ENCODE measurements at places on chromosomes 16 and 17.

DNA sequence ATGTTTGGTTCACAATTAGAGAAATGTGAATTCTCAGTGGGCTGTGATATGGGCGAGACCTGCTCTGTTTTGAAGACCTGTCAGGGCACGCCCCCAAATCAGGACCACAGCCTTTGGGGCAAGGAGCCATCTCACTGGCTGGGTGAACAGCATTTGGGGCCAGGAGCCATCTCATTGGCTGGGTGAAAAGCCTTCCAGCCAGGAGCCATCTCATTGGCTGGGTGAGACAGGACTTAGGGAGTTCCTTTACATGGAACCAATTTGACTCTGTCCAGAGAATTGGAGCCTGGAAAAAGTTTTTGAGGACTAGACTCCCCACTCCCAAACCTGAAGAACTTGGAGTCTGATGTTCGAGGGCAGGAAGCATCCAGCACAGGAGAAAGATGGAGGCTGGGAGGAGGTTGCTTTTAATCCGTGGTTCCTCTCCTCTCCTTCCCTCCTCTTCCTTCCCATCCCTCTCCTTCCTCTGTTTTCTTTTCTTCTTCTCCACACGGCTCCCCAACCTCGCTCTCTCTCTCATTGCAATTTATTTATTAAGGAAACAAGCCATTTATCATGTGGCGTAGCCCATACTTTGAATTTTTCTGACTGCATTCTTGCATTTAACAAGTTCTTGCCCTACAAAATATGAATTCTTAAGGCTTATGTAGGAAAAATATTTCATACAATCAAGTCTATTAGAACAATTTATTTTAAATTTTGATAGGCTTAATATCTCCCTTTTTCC, 19.7 kb downstream of the FOXL1 start:
- DNase-seq, result no peak

GRCh38 chr17:28881533-28882056, 15.9 kb downstream of the FLOT2 start:
- no peak for DNase-seq

DNA sequence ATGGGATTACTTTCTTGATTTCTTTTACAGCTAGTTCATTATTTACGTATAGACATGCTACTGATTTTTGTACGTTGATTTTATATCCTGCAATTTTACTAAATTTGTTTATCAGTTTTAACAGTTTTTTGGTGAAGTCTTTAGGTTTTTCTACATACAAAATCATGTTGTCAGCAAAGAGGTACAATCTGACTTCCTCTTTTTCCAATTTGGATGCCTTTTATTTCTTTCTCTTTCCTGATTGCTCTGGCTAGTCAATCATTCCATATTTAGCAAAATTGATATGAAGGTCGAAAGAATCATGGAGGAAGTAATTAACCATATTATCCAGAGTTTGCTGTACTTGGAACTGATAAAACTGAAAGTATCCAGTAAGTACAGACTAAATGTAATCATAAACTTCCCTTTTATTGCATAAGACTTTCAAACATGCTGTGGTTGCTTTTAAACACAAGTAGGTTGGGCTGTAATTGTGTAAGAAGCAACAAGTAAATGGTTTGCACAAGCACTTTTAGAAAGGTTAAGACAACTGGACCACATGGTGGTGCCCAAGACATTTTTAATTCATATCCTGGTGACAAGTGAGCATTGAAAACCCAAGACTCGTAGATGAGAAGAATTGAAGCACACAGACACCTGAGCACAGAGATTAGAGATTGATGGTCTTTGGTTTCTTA, 8.4 kb downstream of the GDE1 start:
- DNase-seq, result no peak

- DNase-seq, result no peak
Measured at GRCh38 chr17:7423679-7424078, 1.7 kb upstream of the SPEM2 start.

DNA sequence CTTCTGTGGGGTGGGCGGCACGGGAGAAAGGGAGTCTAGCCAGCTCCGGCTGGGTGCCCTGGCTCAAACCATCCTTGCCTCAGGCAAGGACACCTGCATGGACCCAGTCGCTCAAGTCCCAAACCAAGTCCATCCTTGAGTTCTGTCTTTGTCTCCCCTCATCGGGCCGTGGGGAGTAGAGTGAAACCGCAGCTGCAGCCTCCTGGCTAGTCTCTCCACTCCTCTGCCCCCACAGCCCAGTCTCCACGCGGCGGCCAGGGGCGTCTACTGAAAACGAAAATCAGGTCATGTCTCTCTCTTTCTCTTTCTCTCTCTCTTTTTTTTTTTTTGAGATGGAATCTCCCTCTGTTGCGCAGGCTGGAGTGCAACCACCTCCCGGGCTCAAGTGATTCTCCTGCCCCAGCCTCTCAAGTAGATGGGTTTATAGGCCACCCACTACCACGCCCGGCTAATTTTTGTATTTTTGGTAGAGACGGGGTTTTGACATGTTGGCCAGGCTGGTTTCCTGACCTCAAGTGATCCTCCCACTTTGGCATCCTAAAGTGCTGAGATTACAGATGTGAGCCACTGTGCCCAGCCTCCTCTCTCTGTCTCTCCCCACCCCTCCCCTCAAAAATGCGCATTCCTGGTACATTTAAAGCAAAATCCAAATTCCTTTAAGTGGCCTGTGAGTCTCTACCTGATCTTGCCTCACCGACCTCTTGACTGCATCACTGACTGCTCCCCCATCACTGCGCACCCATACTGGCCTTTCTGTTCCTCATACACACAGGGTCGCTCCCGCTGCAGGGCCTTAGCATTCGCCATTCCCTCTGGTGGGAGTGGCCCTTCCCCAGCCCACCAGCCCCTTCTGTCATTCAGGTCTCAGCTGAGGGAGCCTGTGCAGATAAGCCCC, 17.7 kb upstream of the RMI2 start:
- DNase-seq, result peak; percentile 51

GRCh38 chr17:60006160-60006559, 41.6 kb upstream of the RNFT1 start:
- DNase-seq, result no peak

DNA sequence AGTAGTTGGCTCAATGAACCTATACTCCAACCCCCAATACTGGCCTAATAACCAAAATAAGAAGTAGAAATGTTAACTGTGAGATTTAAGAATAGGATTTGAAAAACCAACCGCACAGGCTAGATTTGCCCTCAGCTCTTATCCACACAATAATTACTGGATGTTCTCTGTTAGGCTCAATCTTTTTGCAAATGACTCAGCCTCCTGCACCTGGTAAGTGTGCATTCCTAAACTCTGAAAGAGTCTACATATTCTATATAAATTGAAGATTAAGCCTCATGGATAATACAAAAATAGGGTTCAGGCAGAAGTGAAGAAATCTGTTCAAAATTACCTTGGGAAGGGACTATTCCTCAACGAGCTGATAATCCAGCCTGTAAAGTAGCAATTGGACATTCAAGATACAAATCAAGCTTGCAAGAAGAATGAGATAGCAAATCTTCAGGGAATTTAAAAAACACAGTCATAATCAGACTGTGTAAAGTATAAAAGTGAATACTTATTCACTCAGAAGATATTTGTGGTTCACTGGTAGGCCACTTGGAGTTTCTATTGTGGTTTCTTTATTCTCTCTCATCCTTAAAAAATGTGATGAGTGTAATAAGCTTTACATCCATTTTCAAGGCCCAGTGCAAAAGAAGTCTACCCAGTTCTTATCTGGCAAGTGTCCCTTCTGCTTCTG, 931.9 kb upstream of the SOX9 start:
- DNase-seq, result no peak

DNA sequence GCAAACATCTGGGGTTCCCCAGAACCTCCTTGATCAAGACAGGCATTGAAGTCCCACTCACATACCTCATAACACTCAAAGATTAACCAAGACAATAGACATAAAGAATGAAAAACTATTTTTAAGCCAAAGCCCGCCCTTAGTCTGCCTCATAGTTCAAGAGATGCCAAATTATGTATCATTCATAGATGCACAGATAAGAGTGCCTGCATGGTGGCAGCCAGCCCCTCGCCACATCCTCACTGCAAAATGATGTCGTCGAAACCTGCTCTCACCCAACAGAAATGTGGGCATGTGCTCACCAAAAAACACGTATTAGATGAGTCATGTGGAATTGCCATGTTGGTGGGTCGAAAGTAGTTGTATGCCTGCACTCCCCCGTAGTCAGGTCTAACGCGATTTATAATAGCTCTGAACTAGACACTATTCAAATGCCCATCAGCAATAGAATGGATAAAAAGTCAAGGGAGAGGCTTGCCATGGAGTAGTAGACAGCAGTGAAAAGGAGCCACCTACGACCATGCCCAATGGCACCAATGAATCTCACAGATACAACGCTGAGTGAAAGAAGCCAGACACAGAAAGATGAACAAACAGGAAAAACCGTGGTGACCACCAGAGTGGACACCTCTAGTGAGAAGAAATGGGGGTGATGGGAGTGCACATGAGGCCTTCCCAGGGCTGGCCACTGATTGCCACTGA, 64.8 kb downstream of the C16orf95 start:
- DNase-seq, result no peak
